ENCODE measurements at places on chromosomes 6 and 20. TPM values are rescaled to one million over a fixed set of nuclear protein-coding genes. Genes with fewer than 3 reads are reported as not detected.

Gene RHAG
- 0.09 TPM for total RNA-seq

Gene NMBR
- total RNA-seq: not detected

Gene DEFB124
- not detected for total RNA-seq

Gene GSTA3
- not detected for total RNA-seq

Gene TTK
- total RNA-seq: 18.9 TPM

All from A549 treated with GW870086 at 1 μM for 4 hours (cell line).